ENCODE measurements at places on chromosomes 12 and 14.

DNA sequence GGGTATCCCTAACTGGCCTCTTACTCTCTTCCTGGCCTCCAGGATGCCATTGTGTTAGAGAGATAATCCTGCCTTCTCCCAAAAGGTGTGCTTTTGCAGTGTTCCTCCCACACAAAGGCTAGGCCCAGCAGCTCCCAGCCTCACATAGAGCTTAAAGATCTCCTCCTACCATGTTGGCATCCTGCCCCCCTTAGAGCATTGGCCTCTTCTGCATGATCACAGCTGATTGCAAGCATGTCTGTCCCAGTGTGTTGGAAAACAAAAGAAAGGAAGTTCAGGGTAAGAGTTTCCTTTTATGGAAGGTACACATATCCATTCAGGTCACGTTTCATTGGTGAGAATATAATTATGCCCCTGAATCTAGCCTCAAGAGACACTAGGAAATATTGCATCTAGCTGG lies 405.4 kb downstream of the TMTC2 start:
- no peak for DNase-seq

DNA sequence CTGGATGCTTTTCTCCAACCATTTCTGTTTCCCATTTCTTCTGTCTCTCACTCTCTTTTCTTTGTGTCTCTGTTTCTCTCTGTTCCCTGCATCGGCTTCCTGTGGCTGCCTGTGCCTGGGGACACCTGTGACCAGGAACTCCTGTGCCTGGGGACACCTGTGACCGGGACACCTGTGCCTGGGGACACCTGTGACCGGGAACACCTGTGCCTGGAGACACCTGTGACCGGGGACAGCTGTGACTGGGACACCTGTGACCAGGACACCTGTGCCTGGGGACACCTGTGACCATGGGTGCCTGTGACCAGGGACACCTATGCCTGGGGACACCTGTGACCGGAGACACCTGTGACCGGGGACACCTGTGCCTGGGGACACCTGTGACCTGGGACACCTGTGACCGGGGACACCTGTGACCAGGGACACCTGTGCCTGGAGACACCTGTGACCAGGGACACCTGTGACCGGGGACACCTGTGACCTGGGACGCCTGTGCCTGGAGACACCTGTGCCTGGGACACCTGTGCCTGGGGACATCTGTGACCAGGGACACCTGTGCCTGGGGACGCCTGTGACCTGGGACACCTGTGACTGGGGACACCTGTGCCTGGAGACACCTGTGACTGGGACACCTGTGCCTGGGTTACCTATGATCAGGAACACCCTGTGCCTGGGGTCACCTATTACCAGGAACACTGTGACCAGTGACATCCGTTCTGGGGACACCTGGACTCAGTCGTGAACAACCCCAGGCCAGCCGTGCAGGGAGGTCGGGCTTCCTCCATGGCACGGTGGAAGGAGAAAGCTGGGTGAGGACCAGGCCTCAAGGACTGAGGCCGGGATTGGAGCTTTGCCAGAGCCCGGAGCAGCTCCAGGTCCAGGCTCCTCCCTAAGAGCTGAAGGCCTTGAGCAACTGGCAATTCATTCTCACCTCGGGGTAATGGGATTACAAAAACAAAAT lies 23.4 kb upstream of the FBRSL1 start:
- DNase-seq, result no peak

GRCh38 chr14:49920935-49921334 lies 28.1 kb downstream of the ARF6 start:
- no peak for DNase-seq

GRCh38 chr12:122834921-122835749 lies at the start of gene HIP1R:
Gene HIP1R, plus strand, starts transcription at chr12:122835457. Its CDS starts 94 bp downstream, at chr12:122835551.
- DNase-seq, result peak; percentile 64

GRCh38 chr12:31214626-31215517 lies 111.1 kb downstream of the SINHCAF start:
- no peak for DNase-seq

DNA sequence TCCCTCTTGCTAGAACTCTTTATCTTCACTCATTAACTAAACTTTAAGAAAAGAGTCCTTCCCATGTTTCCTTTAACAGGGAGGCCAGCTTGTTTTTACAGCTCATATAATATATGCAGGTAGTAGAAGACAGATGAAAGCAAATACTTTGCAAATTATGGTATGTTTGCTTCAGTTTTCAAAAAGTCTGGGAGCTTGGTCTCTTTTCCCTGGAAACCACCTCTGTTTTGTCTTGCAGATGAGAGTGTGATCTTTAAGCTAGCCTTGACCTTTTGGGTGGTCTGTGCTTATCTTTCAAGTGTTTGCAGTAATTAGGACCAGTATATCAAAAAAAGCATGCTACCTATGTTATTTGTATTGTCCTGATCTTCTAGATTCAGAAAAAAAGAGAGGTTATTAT lies 62.7 kb downstream of the ERC1 start:
- DNase-seq, result no peak

GRCh38 chr12:32589165-32589865 lies 89.8 kb upstream of the DNM1L start:
- DNase-seq, result no peak

GRCh38 chr14:52850451-52850909 lies 59.1 kb upstream of the GNPNAT1 start:
- DNase-seq, result no peak

- no peak for DNase-seq
Observed at GRCh38 chr12:19783547-19784444, 344.5 kb downstream of the AEBP2 start.

DNA sequence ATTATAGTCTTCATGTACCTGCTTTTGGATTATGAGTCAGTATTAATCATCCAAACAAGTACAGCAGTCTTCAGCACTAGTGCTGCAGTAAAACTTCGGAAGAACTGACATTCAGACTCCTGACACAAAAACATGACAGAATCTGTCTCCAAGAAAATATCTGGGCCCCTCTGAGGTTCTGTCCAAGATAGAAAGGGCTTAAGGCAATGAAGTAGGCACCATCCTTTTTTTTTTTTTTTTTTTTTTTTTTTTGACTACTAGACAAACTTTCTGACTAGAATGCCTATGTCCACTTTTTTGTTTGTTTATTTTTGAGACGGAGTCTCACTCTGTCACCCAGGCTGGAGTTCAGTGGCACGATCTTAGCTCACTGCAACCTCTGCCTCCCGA lies 112.5 kb downstream of the MED13L start:
- DNase-seq, result no peak

DNA sequence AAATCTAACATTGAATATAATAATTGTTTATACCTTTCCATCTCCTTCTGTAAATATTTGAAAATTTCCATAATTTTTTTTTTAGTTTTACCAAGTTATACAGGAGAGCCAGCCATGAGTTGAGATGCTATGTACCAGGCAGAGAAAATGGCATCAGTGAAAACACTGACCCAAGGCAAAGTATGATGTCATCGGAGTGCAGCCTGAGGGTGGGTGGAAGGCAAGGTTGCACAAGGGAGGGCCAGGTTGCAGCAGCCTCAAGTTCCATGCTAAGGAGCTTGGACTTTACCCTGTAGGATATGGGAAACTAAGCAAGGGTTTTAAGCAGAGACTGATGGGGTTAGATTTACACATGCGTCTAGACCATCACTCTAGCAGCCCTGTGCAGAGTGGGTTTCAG lies 441.1 kb downstream of the BCAT1 start:
- no peak for DNase-seq

GRCh38 chr14:92564344-92565039 lies 50.9 kb downstream of the RIN3 start:
- no peak for DNase-seq

DNA sequence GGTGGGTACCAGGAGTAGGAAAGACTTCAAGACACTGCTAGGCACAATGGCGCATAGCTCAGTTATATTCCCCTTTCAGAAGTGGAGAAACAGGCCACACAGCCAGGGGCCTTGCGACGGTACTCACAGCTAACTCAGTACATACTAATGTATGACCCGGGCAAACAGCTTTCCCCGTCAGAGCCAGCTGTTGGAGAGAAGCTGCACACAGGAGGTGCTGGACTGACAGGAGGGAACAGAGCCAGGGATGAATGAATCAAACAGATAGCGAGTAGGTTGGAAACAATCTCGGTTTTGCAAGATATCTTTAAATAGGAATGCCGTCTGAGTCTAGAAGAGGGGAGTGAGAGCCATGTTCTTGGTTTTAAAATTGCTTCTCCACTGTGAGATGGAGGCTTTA lies 45.5 kb downstream of the PRIMA1 start:
- DNase-seq, result no peak

DNA sequence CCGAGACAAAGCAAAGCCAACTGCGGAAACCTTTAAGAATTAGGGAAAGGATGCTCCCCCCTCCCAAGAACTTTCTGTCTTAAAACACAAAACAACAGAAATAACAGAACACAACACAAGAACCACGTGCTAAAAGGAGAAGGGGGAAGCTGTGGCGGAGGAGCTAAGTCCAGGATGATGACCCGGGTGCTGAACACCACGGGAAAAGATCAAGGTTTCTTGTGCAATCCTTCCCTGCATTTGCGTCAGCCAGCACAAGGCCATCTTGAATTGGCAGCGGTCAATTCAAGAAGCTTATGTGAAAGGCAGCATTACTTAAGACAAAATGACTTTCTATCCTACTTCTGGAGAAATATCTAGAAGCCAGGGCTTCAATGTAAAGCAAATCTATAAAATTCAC lies 11.0 kb upstream of the CREBL2 start:
- DNase-seq, result no peak

GRCh38 chr14:36579573-36580140 lies 2.8 kb downstream of the NKX2-8 start:
- no peak for DNase-seq

DNA sequence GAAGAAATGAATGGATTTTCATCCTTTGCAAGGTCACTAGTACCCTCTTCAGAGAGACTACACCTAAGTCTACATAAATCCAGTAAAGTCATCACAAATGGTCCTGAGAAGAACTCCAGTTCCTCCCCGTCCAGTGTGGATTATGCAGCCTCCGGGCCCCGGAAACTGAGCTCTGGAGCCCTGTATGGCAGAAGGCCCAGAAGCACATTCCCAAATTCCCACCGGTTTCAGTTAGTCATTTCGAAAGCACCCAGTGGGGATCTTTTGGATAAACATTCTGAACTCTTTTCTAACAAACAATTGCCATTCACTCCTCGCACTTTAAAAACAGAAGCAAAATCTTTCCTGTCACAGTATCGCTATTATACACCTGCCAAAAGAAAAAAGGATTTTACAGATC lies 40.8 kb downstream of the SPATA7 start:
- DNase-seq, result no peak

- no peak for DNase-seq
Observed at GRCh38 chr12:14954269-14954668, 7.1 kb downstream of the ARHGDIB start.

- no peak for DNase-seq
Observed at GRCh38 chr12:91551927-91552326, 369.3 kb upstream of the DCN start.

DNA sequence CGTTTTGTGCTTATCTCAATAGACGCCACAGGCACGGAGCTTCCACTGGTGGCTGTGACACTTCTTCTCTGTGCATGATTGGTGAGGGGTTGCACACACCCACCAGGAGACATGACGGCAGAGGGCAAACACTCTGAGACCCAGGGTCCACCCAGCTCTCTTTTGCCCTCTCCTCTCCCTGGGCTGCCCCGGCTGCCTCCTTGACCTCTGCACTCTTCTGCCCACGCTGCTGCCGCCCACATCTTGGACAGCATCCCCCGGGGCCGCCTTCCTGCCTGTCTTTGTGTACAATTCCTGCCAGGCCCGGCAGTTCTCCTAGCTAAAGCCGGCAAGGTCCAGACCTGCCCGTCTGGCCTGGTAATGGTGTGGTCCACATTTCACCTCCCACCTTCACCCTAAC lies 44.7 kb downstream of the DPF3 start:
- DNase-seq, result no peak

GRCh38 chr14:96852823-96853422 lies 55.7 kb downstream of the VRK1 start:
- no peak for DNase-seq

GRCh38 chr12:6125310-6125608 lies 789 bp upstream of the VWF start:
- no peak for DNase-seq

DNA sequence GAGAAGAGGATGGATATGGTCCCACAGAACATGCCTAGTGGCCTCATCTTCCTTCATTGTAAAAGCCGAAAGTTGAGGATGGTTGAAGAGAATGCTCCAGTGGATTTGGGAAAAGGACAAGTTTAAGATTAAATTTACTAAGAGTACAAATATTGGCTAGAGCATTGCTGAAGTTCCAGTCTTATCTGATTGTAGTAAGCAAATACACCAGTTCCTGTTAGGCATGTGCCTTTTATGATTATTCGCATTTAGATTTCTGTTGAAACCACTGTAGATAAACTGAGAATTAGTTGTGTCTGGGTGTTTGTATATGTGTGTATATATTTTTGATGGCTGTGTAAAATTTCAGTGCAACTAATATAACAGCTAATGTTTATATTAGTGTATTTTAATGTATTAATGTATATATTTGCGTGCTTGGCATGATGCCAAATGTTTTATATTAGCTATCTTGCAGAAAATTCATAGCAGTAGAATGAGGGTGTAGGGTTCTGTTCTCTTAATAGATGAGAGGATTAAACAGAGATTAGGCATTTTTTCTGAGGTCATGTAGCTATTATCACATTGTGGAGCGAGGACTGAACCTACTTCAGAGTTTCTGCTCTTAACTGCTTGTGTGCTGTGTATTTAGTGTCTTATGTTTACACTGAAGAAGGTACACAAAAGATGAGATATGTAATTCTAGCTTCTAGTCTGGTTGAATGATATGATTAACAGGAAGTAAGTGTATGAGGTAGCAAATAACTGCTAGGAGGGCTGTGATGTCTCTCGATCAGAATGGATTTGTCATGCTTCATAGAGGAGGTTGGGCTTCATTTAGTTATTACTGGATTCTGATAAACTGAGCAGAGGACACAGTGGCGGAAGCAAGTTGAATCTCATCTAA lies 21.1 kb downstream of the FKBP3 start:
- DNase-seq, result no peak

- no peak for DNase-seq
Observed at GRCh38 chr12:79945433-79945832, 10.5 kb upstream of the PPP1R12A start.

- no peak for DNase-seq
Observed at GRCh38 chr14:87430810-87431209, 562.2 kb downstream of the GALC start.

- no peak for DNase-seq
Observed at GRCh38 chr14:56889705-56890104, 79.4 kb upstream of the OTX2 start.

DNA sequence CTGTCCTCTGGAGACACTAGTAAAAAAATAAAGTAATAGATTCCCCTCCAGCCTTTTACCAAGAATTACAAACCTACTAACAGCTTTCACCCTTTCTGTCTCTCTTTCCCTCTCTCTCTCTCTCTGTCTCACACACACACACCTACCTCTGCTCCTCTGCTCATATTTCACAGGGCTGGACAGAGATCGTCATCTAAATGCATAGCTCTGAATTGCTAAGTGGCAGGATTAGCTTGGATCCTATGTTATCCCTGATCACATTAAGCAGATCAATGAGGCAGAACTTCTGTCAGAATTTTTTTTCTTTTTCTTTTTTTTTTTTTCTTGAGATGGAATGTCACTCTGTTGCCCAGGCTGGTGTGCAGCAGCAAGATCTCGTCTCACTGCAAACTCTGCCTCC lies 22.9 kb downstream of the VCPKMT start:
- no peak for DNase-seq

GRCh38 chr12:119412811-119413794 lies 78.6 kb downstream of the CCDC60 start:
- no peak for DNase-seq
